ENCODE measurements at places on chromosomes 11 and 22. TPM values are rescaled to one million over a fixed set of nuclear protein-coding genes. Genes with fewer than 3 reads are reported as not detected.

Gene CD44
- total RNA-seq, result 441 TPM

Gene PRR5
- 16.4 TPM for total RNA-seq

Gene SCN2B
- not detected for total RNA-seq

Gene STK33
- 2.9 TPM for total RNA-seq

Gene SCGB1C1
- total RNA-seq, result not detected

Gene ST14
- total RNA-seq, result not detected

Gene CBY1
- total RNA-seq, result 20.7 TPM

Gene CADM1
- total RNA-seq, result 15.5 TPM

Gene CPT1B
- 3.9 TPM for total RNA-seq

Gene FDXACB1
- 4.3 TPM for total RNA-seq

Gene MYEOV
- 3.2 TPM for total RNA-seq

Gene LAYN
- total RNA-seq, result 41.9 TPM
